ENCODE measurements at places on chromosomes 2 and 18.

DNA sequence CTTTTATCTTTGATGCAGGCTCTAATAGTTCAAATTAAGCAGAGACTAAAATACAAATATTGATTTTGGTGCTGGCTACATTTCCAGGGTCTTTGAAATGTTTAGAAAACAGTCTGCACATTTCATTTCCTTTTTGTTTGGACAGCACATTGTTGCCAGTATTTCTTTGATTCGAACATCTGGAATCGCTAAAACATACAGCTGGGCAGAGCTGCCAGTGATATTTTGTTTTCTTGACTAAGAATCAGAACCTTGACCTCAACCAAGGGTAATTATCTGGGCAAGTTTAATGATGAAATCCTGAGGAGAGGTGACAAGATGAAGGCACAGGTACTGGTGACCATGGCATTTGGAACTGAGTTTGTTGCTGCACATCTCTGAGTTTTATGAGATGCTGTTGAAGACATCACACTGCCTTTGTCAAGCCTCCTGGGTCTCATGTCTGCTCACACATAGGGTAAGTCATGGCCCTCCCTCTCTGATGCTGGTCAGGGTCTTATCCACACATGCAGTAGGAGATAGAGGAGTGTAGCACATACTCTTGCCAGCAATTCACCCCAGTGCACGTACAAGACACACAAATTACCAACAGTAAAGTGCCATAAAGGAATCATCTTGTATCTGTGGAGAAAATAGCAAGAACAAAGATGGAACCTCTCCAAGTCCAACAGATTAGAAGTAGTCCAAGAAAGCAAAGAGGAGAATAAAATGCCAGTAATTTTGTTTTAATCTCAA lies 391.9 kb downstream of the RND3 start:
- no peak for DNase-seq

DNA sequence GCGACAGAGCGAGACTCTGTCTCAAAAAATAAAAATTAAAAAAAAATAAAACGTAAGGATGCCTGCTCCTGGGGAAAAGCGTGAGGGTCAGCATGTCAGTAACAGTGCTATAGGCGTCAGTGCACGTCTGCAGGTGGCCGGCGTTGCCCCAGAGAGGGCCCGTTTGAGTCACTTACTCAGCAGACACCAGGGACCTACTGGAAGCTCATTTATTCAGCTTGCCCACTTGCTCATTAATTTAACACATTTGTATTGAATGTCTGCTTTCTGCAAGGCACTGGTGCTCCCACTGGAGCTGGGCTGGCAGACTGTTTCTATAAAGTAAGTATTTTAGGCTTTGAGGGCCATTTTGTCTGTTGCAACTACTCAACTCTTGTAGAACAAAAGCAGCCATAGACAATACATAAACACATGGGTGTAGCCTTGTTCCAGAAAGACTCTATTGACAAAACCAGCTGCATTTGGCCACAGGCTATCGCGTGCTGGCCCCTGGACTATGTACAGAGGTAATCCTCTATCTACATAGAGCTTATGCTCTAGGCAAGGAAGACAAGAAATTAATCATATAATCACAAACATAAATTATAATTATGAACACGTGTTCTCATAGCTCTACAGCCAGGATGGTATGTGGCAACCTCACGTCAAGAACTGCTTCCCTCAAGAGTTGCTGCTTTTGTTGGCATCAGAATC lies 73.2 kb downstream of the KLHL29 start:
- DNase-seq, result no peak

- DNase-seq, result no peak
These were observed 35.1 kb downstream of the ZNF236 start for GRCh38 chr18:76857476-76857875.

DNA sequence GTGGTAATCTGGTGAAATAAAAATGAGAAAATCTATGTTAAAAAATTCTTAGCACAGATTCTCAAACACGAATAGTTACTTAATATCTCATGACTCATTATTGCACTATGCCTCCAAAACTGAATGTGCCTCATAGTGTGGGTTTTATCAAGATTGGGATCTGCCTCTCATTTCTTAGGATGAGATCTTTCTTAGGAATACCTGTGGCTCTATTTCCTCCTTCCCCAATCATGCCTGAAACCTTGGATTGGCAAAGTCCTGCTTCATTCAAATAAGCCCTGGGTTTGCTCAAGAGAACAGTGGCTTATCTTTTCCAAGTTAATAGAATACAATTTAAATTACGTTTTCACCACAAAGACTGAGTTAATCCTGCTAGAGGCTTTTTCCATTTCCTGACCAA lies 100.3 kb downstream of the DPP10 start:
- no peak for DNase-seq

- no peak for DNase-seq
These were observed 4.9 kb upstream of the PPM1B start for GRCh38 chr2:44163777-44164176.

DNA sequence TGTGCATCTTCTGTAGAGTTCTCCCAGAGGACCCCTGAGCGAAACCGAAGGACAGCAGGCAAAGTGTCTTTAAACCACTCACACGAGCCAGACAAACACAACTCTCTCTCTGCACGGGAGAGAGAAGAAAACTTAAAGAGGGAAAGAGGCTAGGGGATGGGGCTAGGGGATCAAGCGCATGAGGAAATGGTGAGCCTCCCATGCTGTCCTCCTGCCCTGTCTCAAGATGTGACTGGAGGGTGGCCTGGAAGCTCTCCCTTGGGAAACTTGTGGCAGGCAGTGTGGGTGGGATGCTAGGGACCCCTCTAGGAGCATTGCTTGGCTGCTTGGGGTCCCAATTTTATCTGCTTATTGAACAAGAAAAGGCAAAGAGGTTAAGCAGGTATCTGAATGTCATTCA lies 44.5 kb downstream of the CYP26B1 start:
- no peak for DNase-seq

- no peak for DNase-seq
These were observed 260.6 kb upstream of the SKOR2 start for GRCh38 chr18:47512056-47512455.
